ENCODE measurements at places on chromosomes 16 and 17.

DNA sequence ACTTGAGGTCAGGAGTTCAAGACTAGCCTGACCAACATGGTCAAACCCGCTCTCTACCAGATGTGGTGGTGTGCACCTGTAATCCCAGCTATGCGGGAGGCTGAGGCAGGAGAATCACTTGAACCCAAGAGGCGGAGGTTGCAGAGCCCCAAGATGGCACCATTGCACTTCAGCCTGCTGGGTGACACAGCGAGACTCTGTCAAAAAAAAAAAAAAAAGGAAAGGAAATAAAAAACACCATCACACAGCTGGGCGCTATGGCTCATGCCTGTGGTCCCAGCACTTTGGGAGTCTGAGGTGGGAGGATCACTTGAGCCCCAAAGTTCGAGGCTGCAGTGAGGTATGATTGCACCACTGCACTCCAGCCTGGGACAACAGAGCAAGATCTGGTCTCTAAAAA lies 13.3 kb upstream of the SBK1 start:
- no peak for DNase-seq

DNA sequence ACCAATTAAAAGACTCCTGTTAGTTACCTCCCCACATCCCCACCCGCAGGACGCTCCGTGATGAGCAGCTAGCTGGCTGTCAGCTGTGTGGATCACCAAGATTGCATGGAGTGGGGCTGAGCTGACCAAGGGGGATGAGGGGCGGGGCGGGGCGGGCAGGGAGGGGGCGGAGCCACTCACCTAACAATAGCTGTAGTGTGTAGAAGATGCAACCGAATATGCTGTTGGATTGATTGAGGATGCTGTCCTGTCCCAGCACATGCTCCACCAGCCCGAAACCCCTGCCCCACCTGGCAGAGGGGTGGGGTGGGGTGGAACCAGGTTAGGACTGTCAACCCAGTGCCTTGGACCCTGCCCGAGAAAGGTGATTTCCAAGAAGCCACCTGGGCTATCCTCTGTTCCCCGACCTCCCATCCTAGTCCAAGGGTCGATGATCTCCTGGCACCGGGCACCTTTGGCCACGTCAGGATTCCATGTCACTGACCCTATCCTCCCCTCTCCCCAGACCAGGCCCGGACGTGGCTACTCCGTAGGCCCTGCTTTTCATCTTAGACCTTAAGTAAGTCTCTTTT lies 1.4 kb downstream of the VKORC1 start:
- DNase-seq, result no peak

DNA sequence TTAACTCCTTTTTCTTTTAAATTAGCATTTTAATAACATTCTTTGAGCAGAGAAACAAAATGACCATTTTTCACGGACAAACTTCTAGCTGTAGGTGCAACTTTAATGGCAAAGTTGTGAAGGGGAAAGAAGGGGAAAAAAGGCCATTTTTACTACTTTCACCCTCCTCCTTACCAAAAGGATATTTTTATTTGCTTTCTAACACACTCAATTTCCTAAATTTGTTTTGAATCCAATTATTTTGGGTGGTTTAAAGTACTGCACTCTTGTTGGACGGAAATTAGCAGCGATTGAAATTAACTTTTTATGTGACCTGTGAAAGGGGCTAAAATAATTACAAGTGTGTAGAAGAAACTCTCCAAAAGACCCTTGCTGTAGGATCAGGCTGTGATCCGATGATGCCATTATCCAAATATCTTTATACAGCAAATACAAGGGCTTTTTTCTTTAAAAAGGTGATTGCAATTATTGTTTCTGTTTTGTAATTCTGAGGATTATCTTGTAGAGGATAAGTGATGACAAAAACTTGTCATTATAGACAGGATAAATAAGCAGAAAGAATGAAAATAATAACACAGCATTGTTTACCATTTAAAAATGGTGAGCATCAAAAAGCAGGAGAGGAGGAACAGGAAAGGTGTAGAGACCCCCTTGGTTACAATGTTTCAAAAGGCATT lies 42.4 kb downstream of the SNX11 start:
- no peak for DNase-seq

DNA sequence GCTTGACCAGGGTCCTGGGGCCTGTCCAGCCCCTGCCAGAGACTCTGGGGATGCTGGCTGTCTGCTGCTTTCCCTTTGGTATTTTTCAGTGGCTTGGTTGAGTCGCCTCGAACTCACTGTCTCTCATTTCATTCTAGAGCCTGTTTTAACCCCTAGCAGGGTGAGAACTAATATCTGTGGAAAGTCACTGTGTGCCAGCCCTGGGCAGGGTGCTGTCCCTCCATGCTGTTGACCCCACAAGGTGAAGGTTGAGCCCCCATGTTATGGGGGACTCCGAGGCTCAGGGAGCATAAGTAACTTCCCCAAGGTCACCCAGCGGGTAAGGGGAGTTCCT lies 33.0 kb downstream of the DCAKD start:
- DNase-seq, result no peak
